ENCODE measurements at places on chromosomes 1 and 21. TPM values are rescaled to one million over a fixed set of nuclear protein-coding genes. Genes with fewer than 3 reads are reported as not detected.
A peak's percentile ranks its signal among the peaks of the same experiment; 100 is the strongest.

DNA sequence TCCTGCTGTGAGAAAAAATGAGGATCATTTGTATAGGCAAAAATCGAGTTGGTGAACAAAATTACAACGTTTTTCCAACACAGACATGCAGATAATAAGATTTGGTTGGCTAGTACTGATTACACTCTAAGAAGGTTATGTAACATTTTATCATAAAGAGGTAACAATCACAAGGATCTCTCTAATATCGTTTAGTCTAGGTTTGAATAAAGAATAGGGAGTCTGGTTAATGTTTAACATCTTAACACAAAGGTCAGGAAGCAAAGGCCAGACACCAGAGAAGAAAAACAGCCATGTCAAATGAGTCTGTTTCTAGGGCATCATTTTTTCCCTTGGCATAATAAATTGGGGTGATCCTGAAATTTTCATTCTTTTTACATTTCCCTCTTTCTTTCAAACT lies 207.4 kb upstream of the CHRM3 start:
- no peaks in the 10 kb centered on the region for H3K36me3 ChIP-seq
- H3K27ac ChIP-seq = no peak overlapping the region
- H3K4me3 ChIP-seq = no peak overlapping the region
- no peaks in the 10 kb centered on the region for H3K4me1 ChIP-seq
- DNase-seq = no peak

GRCh38 chr21:45555557-45556301 lies 13.5 kb upstream of the SLC19A1 start:
- H3K36me3 ChIP-seq = no peaks in the 10 kb centered on the region
- peak; percentile 73 for DNase-seq
- H3K4me3 ChIP-seq = peak overlapping the region; percentile 34
- no peak overlapping the region for H3K27ac ChIP-seq
- peaks cover 16% of the 10 kb centered on the region for H3K4me1 ChIP-seq
- no peaks in the 10 kb centered on the region for H3K27me3 ChIP-seq

MAP1LC3C gene
- total RNA-seq = not detected

NR1I3 gene
- total RNA-seq = not detected

F13B gene
- total RNA-seq = not detected

DNA sequence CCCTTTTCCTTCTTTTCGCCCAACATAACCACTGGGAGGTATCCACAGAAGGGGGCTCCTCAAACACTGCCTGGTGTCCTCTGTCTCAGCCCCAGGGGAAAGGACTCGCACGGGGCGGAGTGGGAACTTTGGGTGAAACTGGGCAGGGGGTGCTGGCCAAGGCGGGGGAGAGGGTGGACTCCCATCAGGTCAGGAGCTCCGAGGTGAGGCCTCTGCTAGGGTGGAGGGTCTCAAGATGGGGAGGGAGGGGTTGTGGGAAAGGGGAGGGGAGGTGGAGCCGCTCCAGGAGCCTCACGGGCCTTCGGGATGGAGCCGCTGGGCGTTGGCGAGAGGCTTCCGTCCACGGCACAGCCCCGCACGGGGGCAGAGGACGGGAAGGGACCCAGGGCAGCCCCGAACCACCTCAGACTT lies 43.2 kb upstream of the POFUT2 start:
- H3K4me3 ChIP-seq = no peak overlapping the region
- H3K36me3 ChIP-seq = no peaks in the 10 kb centered on the region
- DNase-seq = no peak
- H3K27me3 ChIP-seq = peaks cover 5% of the 10 kb centered on the region
- no peaks in the 10 kb centered on the region for H3K4me1 ChIP-seq

UBL4B gene
- not detected for total RNA-seq

KCNT2 gene
- total RNA-seq = not detected

GRCh38 chr1:58901008-58901407 lies 117.2 kb upstream of the JUN start:
- DNase-seq = no peak
- H3K27ac ChIP-seq = no peak overlapping the region
- no peaks in the 10 kb centered on the region for H3K27me3 ChIP-seq
- H3K4me3 ChIP-seq = no peak overlapping the region

DNA sequence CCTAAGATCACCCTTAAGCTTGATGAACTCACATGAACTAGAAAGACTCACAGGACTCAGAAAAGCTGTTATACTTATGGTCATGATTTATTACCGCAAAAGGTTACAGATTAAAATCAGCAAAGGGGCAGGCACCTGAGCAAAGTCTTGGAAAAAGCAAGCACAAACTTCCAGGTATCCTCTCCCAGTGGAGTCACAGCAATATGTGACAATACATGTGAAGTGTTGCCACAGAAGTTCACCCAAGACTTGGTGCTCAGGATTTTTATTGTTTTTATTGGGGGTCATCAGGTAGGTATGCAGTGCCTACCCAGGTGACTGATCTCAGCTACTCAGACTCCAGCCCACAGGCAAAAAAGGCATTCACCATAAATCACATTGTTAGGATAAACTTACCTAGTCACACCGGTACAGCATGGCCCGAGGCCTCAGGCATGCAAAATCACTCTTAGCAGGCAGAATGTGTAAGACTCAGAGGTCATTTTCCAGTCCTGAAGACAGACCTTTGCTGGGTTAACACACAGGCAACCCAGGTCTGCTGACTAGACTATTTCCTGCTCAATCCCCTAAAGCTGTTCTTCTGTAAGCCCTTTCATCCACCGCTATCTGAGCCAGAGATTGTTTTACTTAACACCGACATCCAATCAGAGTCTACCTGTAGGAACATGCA lies 55.6 kb downstream of the SSX2IP start:
- H3K27ac ChIP-seq = no peak overlapping the region
- H3K36me3 ChIP-seq = no peaks in the 10 kb centered on the region
- DNase-seq = no peak
- H3K4me3 ChIP-seq = no peak overlapping the region
- H3K4me1 ChIP-seq = peaks cover 7% of the 10 kb centered on the region

CHIA gene
- not detected for total RNA-seq

DNA sequence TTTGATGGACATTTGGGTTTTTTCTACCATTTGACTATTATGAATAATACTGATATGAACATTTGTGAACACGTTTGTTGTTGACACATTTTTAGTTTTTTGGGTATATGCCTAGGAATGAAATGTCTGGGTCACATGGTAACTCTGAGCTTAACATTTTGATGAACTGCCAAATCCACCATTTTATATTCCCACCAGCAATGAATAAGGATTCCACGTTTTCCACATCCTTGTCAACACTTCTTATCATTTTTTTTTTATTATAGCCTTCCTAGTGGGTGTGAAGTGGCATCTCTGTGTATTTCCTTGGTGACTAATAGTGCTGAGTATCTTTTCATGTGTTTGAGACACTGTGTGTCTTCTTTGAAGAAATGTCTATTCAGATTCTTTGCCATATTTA lies 67.6 kb downstream of the RASAL2 start:
- H3K27ac ChIP-seq = no peak overlapping the region
- H3K36me3 ChIP-seq = no peaks in the 10 kb centered on the region
- DNase-seq = no peak
- no peak overlapping the region for H3K4me3 ChIP-seq

- H3K4me3 ChIP-seq = no peak overlapping the region
- DNase-seq = no peak
- no peaks in the 10 kb centered on the region for H3K27me3 ChIP-seq
- no peaks in the 10 kb centered on the region for H3K4me1 ChIP-seq
- H3K27ac ChIP-seq = no peak overlapping the region
Measured at GRCh38 chr1:96059736-96060135, 661.8 kb upstream of the PTBP2 start.

CYYR1 gene
- not detected for total RNA-seq

TRNAU1AP gene
- 44.3 TPM for total RNA-seq

CLIC6 gene
- 0.45 TPM for total RNA-seq

MFSD2A gene
- 41.4 TPM for total RNA-seq

NVL gene
- total RNA-seq = 36.2 TPM

DNA sequence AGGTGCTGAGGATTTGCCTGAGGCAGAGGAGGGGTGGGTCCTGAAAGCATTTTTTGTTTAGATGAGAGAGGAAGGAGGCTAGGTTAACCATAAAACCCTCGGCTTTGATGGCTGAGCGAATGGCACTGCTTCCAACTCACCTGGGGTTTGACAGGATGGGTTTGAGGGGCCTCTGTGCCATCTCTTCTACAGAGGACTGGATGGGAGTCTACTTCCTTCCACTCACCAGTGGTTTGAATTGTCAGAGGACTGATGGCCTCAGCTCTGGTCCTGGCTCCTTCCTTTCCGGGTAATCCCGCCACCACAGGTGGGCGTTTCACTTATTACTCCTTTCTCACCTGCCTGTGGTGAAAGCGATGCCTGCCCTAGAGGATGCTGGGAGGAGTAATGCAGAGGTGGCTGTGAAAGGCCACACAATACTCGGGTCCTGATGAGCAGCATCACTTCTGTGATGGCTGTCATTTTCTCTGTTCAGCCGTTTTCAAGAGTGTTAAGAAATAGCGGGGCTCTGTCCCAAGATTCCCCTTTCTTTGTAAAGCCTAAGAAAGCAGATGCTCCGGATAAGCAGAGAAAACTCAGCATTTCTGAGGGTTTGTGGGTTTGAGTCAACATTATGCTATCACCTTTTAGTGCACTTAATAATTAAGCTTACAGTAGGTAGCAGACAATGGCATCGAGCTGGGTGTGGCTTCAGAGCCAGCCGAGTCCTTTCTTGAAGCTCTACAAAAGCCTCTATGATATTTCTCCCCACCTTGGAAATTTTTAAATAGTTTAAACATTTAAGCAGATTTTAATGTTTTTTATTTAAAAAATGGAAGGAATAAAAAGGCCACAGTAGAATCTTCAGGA lies 220.7 kb downstream of the HLX start:
- no peak overlapping the region for H3K4me3 ChIP-seq
- H3K36me3 ChIP-seq = peaks cover 13% of the 10 kb centered on the region

RXFP4 gene
- total RNA-seq = not detected

- peaks cover 48% of the 10 kb centered on the region for H3K36me3 ChIP-seq
- peaks cover 65% of the 10 kb centered on the region for H3K4me1 ChIP-seq
- peak overlapping the region; percentile 95 for H3K27ac ChIP-seq
- H3K27me3 ChIP-seq = no peaks in the 10 kb centered on the region
- peak overlapping the region; percentile 38 for H3K4me3 ChIP-seq
Measured at GRCh38 chr21:44078411-44078981, 28.7 kb upstream of the PWP2 start.

- no peak for DNase-seq
- no peaks in the 10 kb centered on the region for H3K4me1 ChIP-seq
- no peak overlapping the region for H3K4me3 ChIP-seq
- H3K36me3 ChIP-seq = no peaks in the 10 kb centered on the region
- H3K27ac ChIP-seq = no peak overlapping the region
Measured at GRCh38 chr1:221012120-221012519, 132.9 kb downstream of the HLX start.

ORC1 gene
- total RNA-seq = 56.4 TPM

DNA sequence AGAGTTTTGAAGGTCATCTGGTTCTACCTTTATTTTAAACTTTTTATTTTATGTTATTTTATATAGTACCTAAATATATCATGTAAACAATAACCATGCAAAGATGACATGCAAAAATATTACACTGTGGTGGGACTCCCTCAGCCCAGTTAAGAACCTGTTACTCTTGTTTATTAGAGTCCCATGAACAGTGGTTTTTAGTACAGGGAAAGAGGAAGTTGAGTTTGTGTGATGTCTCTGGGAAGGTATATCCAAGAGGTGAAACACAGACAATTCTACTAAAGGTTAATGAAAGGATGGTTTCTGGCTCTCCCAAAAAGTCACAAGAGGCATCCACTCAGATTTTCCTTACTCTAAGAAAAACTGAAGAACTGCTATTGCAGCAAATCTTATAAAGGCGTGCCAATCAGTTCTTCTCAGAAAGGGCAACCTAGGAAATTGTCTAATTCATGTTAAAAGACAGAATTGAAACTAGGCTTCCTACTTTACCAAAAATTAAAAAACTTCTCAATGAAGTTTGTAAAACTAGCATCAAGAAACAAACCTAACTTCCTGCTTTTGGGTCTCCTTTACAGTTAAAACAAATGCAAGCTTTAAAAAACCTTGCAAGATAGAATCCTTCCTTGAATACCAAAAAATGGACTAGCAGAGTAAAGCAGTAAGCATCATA lies 19.9 kb downstream of the GFI1 start:
- H3K4me1 ChIP-seq = peaks cover 40% of the 10 kb centered on the region
- no peak for DNase-seq
- no peak overlapping the region for H3K4me3 ChIP-seq
- H3K36me3 ChIP-seq = peaks cover 10% of the 10 kb centered on the region
- H3K27ac ChIP-seq = peak overlapping the region; percentile 90

GRCh38 chr1:226134170-226135058 lies 52.1 kb downstream of the ACBD3 start:
- H3K27ac ChIP-seq = no peak overlapping the region
- no peak for DNase-seq
- H3K27me3 ChIP-seq = peaks cover 4% of the 10 kb centered on the region
- no peaks in the 10 kb centered on the region for H3K4me1 ChIP-seq

GRCh38 chr1:12436345-12436658 lies 181.7 kb downstream of the DHRS3 start:
- peak overlapping the region; percentile 100 for H3K27ac ChIP-seq
- H3K4me3 ChIP-seq = peak overlapping the region; percentile 96
- H3K4me1 ChIP-seq = peaks cover 84% of the 10 kb centered on the region

TMEM240 gene
- total RNA-seq = not detected

MYCL gene
- 0.33 TPM for total RNA-seq

GRCh38 chr1:208793861-208794345 lies 549.7 kb upstream of the PLXNA2 start:
- DNase-seq = no peak
- no peak overlapping the region for H3K4me3 ChIP-seq

CALML6 gene
- total RNA-seq = 1.00 TPM

DNA sequence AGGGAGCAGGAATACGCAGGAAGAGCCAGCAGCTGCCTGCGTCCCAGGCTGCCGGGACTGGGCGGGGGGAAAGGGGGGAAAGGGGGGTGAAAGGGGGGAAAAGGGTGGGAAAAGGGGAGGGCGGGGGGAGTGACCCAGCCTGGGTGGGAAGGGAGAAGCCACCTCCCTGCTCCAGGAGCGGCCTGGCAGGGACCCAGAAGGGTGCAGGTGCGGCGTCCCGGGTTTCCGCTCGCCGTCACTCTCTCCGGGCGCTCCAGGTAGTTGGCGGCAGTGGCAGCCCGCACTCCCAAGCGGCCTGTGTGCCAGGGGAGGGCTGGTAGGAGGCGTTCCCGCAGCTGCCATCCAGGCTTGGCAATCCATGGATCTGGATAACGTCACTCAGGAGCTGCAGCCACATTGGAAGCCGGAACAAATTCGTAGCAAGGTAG lies 141.0 kb upstream of the NGF start:
- no peak overlapping the region for H3K27ac ChIP-seq
- no peak for DNase-seq
- H3K4me3 ChIP-seq = no peak overlapping the region
- peaks cover 9% of the 10 kb centered on the region for H3K27me3 ChIP-seq
- no peaks in the 10 kb centered on the region for H3K4me1 ChIP-seq
- no peaks in the 10 kb centered on the region for H3K36me3 ChIP-seq

CD34 gene
- not detected for total RNA-seq

DNA sequence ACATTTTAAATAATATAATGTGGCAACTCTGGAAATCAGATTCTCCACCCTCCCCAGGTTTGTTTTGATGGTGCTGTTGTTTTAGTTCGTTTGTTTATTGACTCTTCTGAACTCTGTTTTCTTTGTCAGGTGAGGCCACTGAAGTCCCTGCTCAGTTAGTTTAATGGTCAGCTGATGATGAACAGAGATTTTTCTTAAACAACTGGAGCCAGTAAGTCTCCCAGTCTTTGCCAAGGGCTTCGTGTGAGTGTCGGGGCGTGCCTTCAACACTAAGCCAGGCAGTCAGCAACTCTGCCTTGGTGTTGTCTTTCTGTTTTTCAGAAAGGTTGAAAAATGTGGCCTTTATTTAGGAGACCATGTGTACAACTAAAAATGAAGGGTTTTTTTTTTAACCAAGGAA lies 58.9 kb downstream of the TEX35 start:
- no peak for DNase-seq
- no peak overlapping the region for H3K27ac ChIP-seq
- H3K36me3 ChIP-seq = no peaks in the 10 kb centered on the region
- no peaks in the 10 kb centered on the region for H3K27me3 ChIP-seq
- H3K4me1 ChIP-seq = peaks cover 9% of the 10 kb centered on the region

SMIM12 gene
- 72.7 TPM for total RNA-seq
